Caco-2 (cell line): ENCODE measurements at places on chromosomes 1 and 21. TPM values are rescaled to one million over a fixed set of nuclear protein-coding genes. Genes with fewer than 3 reads are reported as not detected.

GRCh38 chr1:9494936-9495758, 44.1 kb upstream of the SLC25A33 start:
- DNase-seq, result no peak
- H3K4me3 ChIP-seq, result peak overlapping the region; percentile 34
- no peaks in the 10 kb centered on the region for H3K36me3 ChIP-seq
- no peaks in the 10 kb centered on the region for H3K27me3 ChIP-seq

GRCh38 chr1:63414691-63415365, 47.4 kb downstream of the ALG6 start:
- no peak for DNase-seq
- no peak overlapping the region for H3K27ac ChIP-seq
- H3K27me3 ChIP-seq, result no peaks in the 10 kb centered on the region
- H3K4me3 ChIP-seq, result no peak overlapping the region
- H3K36me3 ChIP-seq, result no peaks in the 10 kb centered on the region

IGFN1 gene
- total RNA-seq, result 0.23 TPM in 1 of 2 replicates, not detected in the other

PTPN14 gene
- 103 and 108 TPM in 2 replicates for total RNA-seq

TTLL10 gene
- 0.29 and 1.2 TPM in 2 replicates for total RNA-seq

DNA sequence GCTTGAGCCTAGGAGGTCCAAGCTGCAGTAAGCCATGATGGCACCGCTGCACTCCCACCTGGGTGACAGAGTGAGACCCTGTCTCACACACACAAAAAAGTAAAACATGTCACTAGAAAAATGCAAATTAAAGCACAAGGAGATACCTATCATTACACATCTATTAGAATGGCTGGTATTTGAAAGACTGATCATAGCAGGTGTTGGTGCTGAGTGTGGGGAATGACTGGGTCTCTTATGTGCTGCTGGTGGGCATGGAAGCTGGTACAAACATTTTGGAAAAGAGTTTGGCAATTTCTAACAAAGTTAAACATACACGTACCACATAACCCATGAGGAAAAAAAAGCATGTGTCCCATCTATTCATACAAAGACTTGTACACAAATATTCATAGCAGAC, 142.1 kb upstream of the ZBTB40 start:
- no peak for DNase-seq
- no peak overlapping the region for H3K27ac ChIP-seq
- no peaks in the 10 kb centered on the region for H3K4me1 ChIP-seq
- no peaks in the 10 kb centered on the region for H3K36me3 ChIP-seq

SPSB1 gene
- 12.8 and 18.2 TPM in 2 replicates for total RNA-seq

- H3K4me1 ChIP-seq, result peaks cover 12% of the 10 kb centered on the region; the same call in 1 of the 2 replicates
- no peak overlapping the region for H3K4me3 ChIP-seq
- H3K27ac ChIP-seq, result peak overlapping the region; percentile 19
- H3K36me3 ChIP-seq, result peaks cover 3% of the 10 kb centered on the region
- no peaks in the 10 kb centered on the region for H3K27me3 ChIP-seq
- no peak for DNase-seq
These were observed 1.4 kb upstream of the FDPS start for GRCh38 chr1:155307247-155307740.
